Stimulated activated naive CD8-positive, alpha-beta T cell treated with anti-CD3 and anti-CD28 coated beads, Interleukin-15, Interleukin-2, amounts not matched to agents 100 U/mL and 50 U/mL, for 24 hours (primary cell): ENCODE measurements at places on chromosomes 11 and 22.

DNA sequence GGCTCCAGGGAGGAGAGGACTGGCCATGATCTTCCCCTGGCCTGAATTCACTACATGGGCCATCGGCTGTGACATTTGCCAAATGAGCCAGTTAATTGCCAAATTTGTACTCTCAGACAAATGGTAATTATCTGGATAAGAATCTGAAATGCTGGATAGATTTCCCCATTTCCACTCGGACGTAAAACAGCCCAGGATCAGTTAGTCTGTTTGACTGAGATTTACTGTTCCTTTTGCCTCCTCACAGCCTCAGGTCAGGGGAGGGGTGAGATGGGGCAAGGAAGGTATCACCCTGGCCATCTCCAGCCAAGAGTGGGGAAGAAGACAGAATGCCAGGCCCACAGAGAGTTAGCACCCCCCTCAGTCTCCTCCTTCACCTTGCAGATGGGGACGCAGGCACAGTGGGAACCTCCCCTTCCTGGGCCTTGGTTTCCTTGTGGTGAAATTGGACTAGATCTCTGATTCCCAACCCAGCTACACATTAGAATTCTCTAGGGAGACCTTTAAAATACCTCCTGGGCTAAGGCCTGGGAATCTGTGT, 5.2 kb downstream of the TRIM29 start:
- no peak for DNase-seq

GRCh38 chr11:69138265-69138664, 17.5 kb upstream of the SMIM38 start:
- DNase-seq, result no peak

- no peak for DNase-seq
Measured at GRCh38 chr22:26515931-26516330, 3.7 kb upstream of the TFIP11 start.

DNA sequence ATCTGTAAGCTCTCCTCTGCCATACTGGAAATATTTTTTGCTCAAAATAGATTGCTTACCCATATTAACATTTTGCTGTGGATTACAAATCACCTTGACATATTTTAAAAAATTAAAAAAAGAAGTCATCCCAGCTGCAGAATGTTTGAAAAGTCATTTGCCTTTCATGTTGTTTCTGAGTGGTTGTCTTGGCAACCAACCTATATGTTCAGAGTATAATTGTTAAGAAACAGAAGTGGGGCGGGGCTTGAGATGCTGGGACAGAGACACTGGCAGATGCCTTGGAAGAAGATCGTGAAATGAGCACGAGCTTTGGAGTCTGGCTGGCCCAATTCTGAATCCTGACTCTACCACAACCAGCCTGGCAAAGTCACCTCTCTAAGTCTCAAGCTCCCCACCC, 348.2 kb downstream of the LARGE1 start:
- no peak for DNase-seq

DNA sequence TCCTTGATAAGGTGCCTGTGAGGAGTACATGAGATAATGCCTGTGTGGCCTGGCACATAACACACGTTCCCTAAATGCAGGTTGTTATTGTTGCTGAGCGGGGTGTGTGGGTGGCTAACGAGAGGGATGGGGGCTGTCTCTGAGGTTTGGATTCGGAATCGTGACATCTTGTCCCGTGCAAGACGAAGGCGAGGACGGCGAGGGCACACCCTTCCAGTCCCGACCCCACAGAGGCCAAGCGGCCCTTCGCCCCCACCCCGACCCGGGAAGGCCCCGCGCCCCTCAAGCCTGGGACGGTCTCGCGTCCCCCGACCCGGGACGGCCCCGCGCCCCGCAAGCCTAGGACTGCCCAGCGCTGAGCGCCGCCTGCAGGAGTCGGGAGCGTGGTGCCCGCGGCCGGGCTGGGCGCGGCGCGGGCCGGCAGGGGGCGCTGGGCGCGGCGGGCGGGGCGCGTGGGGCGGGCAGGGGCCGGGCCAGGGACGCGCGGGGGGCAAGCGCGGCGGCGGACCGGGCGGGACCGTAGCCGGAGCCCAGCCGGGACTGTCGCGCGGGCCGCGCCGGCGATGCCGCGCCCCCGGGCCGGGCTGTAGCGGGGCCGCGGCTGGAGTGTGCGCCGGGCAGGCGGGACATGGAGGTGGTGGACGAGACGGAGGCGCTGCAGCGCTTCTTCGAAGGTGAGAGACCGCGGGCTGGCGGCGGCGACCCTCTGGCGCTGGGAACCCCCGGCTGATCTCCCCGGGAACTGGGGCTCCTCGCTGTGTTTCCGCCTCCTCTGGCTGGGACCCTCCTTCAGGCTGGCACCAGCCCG, at the start of gene MYRF:
Gene MYRF, plus strand, starts transcription at position 520 of the 808 bp plus-strand sequence. Its CDS starts 109 bp downstream, at position 629.
- DNase-seq, result peak; percentile 77

GRCh38 chr11:115887727-115888126, 383.5 kb upstream of the CADM1 start:
- no peak for DNase-seq

- DNase-seq, result peak; percentile 12
Measured at GRCh38 chr11:123057661-123058305, 4.2 kb downstream of the HSPA8 start.

DNA sequence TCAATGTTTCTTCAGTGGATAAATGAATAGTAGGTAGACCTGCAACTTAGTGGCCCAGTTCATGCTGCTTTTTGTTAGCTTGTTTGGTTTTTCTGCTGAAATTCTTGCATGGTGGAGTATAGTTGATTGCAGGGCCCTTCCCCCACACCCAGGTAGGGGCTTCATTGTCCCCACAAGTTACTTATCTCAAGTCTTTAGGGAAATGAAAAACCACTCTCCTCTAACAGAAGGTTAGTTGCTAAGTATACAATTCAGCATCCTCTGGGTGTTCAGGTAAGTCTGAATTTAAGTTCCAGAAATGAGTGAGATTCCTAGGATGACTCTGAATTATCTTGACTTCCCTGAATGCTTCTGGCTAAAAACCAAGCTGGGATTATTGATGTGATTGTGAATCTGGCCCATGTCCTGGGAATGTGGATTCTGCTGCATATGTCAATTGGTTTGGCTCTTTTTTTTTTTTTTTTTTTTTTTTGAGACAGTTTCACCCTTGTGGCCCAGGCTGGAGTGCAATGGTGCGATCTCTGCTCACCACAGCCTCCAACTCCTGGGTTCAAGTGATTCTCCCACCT, 40.3 kb downstream of the BCL2L13 start:
- no peak for DNase-seq

DNA sequence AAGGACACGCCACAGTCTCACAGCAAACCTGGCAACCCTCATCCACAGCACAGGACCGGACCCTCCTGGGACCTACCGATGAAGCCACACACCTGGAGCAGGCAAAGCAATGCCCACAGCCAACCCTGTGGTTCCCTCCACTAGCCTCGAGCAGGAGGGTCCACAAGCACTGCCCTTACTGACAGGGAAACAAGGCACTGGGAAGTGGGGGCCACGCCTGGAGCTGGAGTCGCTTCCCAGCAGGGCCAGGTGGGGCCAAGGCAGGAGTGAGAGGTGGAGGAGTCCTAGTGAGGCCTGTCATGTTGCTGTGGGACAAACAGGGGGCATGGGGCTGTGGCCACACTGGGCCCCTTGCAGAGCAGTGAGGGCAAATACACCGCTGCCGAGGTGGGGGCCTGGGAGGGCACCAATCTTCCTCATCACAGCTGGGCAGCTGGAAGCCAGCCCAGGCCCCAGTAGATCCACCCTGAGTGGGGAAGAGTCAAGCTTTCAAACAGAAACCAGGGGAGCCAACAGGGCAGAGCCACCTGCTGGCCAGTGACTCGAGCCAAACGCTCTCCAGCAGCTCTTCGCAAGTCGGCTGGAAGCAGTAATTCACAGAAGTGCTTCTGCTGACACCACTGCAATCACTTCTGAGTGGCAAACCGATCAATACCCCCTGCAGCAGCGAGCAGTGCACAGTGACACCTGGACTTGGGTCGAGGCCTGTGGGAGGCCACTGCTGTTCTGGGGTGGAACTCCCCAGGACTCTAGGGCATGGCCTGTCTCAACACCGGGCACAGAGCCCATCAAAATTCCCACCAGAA, 13.7 kb downstream of the SULT4A1 start:
- no peak for DNase-seq

GRCh38 chr11:102202972-102203371, 92.7 kb downstream of the YAP1 start:
- no peak for DNase-seq

- no peak for DNase-seq
Measured at GRCh38 chr11:130553306-130553705, 104.9 kb downstream of the ADAMTS15 start.

GRCh38 chr22:17303840-17304779, 65.2 kb upstream of the CECR2 start:
- peak; percentile 65 for DNase-seq

- DNase-seq, result no peak
Measured at GRCh38 chr11:59783632-59784090, 26.9 kb downstream of the MRPL16 start.

DNA sequence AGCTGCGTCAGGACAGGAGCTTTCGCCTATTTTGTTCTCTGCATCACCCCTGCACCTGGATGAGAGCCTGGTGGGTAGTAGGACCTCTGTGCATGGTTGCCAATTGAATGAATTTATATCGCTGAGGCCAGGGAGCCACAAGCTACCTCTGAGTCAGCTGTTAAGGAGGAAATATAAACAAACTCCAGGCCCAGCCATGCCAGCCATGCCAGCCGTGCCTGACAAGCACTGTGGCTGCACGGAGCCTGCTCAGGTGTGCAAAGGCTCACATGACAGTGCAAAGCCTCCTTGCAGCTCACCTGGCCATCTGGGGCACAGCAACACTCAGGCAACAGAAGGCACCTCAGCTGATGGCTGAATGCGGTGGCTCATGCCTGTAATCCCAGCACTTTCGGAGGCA, 33.7 kb upstream of the LINC01488 start:
- no peak for DNase-seq

- DNase-seq, result no peak
Measured at GRCh38 chr11:13043912-13044628, 35.0 kb downstream of the RASSF10 start.

DNA sequence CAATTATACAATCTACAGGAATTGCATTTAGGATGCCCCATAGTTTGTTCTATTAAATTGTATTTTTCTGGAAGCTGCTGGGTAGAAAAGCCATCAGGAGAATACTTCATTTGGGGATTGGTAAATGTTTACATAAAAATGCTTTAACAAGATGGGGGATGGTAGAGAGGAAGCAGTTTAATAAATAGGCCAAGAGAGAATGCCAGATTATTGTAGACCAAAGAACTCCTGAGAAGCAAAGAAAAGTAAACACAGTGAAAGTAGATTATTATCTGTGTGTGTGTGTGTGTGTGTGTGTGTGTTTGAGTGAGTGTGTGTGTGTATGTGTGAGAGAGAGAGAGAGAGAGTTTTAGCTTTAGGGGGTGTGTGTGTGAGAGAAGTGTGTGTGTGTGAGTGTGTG, 820.4 kb upstream of the CCDC90B start:
- DNase-seq, result no peak

DNA sequence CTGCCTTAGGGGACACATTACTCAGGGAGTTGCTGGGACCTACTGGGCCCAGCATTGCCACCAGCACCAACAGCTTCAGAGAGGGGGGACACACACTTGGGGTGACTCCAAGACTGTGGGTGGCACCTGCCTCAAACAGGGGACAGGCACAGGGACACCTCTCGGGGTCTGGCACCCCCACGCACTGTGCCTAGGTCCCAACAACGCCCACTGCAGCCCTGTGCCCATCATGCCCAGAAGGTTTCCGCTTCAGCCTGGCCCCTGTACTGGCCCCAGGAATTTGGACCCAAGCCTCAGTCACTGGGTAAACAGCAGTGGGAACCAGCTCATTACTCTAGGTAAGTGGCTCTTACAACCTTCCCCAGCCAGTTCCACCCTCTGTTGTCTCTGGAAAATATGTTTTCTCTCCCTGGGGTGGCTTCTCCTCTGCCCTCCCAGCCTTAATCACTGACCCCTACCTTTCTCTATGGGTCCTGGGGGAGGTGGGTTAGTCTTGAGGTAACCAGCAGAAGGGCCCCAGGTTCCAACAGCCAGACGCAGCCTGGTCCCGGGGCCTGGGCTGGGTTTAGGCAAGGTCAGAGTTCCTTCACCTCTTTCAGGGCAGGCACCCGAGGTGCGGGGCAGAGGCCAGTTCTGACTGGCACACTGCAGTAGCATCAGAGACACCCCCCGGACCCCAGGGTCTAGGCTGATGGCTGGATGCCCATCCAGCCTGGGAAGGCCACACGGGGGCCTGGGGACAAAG, 123.6 kb downstream of the MED15 start:
- no peak for DNase-seq

DNA sequence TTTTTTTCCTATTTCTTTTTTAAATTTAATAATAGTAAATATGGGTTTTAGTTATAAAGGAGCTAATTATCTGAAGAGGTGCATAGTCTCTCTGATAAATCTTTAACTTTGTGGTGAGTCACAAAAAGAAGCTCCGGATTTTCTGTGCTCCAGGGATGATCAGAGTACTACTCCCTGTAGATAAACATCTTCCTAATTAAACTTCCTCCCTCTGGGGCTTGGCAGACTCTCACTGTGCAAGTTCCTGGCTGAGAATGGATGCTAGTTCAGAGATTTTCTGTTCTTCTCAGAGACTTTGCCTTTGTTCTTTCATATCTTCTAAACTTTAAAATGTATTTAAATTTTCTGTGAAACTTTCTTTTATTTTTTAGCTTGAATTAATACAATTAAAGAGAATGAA, at the start of gene OR10G7:
Gene OR10G7, minus strand, starts transcription at position 72 of the 400 bp plus-strand sequence. CDS start 2,324 bp downstream, outside the sequence.
- DNase-seq, result no peak

DNA sequence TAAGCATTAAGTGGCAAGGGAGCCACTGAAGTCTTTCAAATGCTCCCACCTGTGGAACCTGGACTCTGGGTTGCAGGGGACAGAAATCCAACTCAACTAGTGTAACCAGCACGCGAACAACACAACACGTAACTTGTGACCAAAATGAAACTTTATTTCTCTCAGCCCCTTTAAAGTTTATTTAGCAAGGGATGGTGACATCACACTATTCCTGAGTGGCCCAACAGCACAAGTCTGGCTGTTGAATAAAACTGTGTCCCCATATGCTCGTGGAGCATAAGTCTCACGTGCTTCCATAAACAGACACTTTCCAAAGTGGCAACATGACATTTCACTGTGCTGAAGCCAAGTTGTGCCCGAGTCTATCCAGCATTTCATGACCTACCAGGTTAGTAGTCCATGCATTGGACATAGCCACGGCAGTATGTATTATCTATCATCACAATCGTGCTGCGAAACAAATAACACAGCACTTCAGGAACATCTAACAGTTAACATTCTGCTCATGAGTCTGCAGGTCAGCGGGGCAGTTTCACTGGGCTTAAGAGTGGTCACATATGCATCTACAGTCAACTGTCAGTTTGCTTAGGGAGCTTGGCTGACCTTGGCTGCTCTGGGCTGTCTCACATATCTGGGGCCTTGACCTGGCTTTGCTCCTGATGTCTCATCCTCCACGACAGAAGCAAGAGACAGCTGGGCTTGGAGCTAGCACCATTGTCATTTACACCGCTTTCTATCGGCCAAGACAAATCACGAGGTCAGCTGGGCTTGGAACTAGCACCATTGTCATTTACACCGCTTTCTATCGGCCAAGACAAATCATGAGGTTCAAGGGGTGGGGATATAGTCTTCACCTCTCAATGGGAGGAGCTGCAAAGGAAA, 35.0 kb upstream of the LMO2 start:
- no peak for DNase-seq

DNA sequence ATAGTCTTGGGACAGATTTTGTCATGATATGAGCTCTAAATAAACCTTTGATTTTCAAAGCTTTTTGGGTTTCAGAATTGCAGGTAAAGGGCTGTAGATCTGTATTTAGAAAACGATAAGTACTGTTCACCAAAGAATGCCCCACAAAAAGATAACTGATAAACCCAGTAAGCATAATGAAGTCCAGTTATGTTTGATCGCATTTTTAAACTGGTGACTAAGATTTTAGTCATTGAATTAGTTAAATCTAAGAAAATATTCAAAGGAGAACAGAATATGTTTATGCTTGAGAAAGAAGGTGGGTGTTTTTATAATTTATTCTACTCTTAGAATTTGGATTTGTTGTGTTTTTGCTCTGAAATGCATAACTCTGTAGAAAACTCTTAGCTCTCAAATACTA, 11.6 kb downstream of the DEPDC7 start:
- no peak for DNase-seq
